ENCODE measurements at places on chromosomes 3 and 15.
A peak's percentile ranks its signal among the peaks of the same experiment; 100 is the strongest.

DNA sequence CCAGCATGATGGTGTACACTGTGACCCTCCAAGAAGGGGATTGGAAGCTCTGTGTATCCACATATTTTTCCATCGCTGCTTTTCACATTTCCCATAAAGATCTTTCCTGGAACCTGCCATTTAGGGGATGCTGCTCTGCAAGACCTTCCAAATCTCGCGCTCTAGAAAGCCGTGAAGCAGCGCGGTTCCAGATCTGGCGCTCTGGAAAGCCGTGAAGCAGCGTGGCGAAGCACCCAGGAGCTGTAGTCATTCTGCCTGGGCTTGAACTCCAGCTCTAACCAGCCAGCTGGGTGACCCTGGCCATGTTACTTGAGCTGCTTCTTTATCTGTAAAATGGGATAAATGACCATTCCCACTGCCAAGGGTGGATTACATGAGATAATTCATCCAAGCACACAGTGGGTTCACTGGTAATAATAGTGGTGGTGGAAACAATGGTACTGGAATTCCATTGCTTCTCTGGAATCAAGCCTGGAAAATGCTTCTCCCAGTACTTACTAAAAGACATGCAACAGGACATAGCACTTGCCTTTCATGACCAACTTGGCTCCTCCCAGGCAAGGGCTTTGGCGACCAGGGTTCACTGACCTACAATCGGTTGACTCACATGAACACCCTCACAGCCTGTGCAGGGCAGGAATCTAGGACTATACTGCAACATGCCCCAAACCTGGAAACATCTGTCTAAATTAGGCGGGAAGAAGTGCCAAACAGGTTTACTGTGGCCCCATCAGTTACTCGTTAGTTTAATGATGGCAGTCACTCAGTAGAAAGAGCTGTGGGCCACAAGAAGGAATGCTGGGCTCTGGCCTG is 70.7 kb downstream of the XXYLT1 start:
- no peak for DNase-seq

- no peak for DNase-seq
These were observed 88.1 kb downstream of the RTP4 start for GRCh38 chr3:187456250-187456649.

GRCh38 chr15:90082140-90082715 is 20.0 kb downstream of the IDH2 start:
- no peak for DNase-seq

- no peak for DNase-seq
These were observed 64.7 kb upstream of the CFAP161 start for GRCh38 chr15:81069356-81069755.

GRCh38 chr3:193767353-193768069 is 174.5 kb downstream of the OPA1 start:
- DNase-seq, result no peak

GRCh38 chr3:196631682-196632045 is 7.8 kb upstream of the NRROS start:
- DNase-seq, result no peak

GRCh38 chr15:100918690-100919480 is at the start of gene LRRK1:
LRRK1 (plus strand) TSS chr15:100919357; CDS start chr15:100924633, 5,276 bp downstream.
- DNase-seq, result peak; percentile 62

GRCh38 chr3:142888481-142889211 is at the start of gene PCOLCE2:
PCOLCE2 (minus strand) TSS chr3:142889083; CDS start chr3:142888896, 187 bp downstream.
- peak; percentile 53 for DNase-seq

DNA sequence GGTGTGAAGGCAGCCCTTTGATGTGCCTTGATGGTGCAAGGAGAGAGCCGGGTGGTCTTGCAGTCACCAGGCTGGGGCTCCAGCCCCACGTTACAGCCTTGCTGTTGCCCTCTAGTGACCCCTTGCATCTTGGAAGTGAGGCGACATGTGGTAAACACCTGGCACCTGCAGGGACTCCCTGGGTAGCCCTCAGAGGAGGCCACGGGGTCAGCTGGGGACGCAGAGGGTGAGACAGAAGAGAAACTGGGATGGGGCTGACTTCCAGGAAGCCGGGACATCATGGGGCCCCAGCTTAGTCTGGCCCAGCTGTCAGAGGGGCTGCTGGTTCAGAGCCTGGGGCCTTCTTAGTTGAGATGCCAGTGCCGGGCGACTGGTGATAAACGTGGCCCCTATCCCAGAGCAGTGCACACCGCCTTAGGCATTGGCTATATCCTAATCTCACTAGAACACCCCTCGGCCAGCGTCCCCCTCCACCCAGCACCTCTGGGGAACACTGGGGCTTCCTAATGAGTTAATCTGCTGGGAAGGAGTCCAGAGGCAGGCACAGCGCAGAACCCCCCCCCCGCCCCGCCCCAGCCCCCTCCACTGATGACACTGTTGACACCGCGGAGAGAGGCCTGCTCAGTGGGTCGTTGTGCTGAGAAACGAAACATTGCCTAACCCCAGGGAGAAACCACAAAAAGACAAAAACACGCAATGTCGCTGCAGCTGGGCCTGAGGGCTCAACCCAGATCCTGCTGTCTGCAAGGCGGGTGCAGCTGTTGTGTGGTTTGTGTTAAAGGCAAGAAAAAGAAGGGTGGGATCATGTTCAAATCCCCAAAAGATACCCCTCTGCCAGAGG is 60.5 kb upstream of the KLF13 start:
- DNase-seq, result no peak

DNA sequence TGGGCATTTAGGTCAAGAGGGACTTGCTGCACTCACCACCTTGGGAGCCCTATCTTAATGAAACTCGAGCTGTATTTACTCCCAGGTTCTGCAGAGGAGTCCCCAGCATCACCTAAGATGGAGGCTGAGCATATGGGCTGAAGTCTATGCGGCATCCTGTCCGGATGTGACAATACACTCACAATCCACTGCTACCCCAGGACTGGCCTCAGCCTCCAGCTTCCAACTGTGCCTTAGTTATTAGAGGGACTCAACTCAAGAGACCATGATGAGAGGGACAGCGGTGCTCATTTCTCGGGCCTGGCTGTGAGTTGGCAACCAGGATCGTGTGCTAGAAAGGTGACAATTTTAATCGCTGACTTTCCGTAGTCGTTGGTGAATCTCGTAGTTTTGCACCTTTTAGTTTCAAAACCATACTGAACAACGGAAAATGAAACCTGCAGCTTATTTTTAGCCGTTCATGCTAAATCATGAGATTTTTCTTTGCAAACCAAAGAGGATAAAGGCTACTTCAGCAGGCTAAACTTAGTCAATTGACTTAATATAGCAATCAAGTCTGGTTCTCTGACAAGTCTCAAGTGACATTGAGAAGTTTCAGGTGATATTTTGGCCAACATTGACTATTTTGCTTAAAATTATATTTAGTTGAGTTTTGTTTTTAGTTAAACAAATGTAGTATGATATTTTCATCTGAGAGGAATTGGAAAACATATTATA is 11.1 kb downstream of the ZBTB38 start:
- no peak for DNase-seq

DNA sequence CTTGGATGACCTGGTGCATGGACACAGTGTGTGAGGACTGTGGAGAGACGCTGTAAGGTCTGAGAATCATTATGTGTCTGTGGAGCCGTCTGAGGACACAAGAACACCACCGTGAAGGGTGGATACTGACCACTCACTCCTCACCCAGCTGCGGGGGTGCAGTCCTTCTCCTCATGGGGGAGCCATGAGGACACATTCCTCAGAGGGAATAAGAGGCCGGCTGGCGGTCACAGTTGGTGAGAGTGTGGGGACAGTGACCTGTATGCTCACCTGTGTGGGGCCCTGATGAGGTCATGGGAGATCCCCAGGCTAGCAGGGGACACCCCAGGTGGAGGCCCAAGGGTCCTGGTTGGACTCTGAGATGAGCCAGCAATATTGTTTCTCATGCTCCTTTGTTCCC is 2.5 kb upstream of the TRPM1 start:
- DNase-seq, result no peak

DNA sequence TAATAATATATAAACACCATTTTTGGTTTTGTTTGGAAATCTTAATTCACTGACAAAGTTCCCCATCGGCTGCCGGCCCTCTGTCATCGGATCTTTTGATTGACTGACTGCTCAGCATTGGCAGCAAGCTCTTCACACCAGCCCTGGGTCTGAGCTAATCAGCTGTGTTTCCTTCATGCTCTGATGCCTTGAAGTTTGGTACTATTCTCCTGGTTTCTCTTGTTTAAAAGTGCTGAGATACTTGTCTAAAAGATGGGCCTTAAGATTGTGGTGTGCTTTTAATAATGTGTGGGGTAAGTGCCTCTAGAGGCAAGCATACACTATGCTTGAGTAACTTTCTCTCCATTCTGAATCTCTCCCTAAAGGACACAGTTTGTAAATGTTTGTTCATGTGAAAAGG is 415.5 kb upstream of the TPRG1 start:
- DNase-seq, result no peak

- DNase-seq, result no peak
These were observed 221.2 kb downstream of the SNRPN start for GRCh38 chr15:25175789-25176615.

- no peak for DNase-seq
These were observed 415.3 kb downstream of the CNTN4 start for GRCh38 chr3:2513986-2514385.

- no peak for DNase-seq
These were observed 69.9 kb upstream of the TP63 start for GRCh38 chr3:189561256-189561655.
